ENCODE measurements at places on chromosomes 1 and 21.

GRCh38 chr1:61287014-61287413 is 204.7 kb downstream of the NFIA start:
- no peak for DNase-seq

- DNase-seq = no peak
Observed at GRCh38 chr1:226714148-226714547, 24.9 kb downstream of the ITPKB start.

DNA sequence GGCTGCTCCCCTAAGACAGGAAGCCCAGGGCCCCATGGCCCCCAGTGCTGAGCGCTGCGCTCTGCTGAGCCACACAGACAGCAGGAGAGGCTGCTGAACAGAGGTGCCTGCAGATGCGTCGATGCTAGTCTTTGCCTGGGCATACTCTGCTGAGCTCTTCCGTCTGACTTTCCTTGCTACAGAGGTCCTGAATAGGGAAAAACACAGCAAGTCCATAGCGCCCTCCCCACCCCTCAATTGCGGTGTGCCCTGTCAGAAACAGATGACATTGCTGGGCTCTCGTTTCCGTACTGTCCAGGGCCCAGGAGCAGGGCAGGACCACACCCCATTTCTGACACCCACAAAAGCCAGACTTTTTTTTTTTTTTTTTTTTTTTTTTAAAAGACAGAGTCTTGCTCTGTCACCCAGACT is 252.5 kb downstream of the SDCCAG8 start:
- no peak for DNase-seq

- no peak for DNase-seq
Observed at GRCh38 chr1:89068291-89068690, 3.3 kb upstream of the GBP1 start.

DNA sequence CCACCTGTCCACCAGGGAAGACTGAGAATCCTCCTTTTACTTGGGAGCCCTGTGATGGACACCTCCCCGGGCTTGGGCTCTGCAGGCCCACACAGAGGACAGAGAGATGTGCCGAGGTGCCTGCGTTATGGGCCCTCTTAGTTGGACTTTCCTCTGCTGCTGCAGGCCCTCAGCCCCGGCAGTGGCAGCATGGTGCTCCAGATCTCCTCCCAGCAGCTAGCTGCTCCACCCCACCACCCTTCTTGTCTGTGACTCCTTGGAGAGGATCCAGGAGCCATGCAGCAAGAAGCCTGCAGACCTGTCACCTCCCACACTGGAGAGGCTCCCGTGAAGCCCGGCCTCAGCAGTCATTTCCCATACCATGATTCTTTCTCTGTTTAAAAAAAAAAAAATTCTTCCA is 27.4 kb downstream of the PHGDH start:
- DNase-seq = no peak

- DNase-seq = no peak
Observed at GRCh38 chr21:16046656-16047330, 317.0 kb downstream of the USP25 start.

DNA sequence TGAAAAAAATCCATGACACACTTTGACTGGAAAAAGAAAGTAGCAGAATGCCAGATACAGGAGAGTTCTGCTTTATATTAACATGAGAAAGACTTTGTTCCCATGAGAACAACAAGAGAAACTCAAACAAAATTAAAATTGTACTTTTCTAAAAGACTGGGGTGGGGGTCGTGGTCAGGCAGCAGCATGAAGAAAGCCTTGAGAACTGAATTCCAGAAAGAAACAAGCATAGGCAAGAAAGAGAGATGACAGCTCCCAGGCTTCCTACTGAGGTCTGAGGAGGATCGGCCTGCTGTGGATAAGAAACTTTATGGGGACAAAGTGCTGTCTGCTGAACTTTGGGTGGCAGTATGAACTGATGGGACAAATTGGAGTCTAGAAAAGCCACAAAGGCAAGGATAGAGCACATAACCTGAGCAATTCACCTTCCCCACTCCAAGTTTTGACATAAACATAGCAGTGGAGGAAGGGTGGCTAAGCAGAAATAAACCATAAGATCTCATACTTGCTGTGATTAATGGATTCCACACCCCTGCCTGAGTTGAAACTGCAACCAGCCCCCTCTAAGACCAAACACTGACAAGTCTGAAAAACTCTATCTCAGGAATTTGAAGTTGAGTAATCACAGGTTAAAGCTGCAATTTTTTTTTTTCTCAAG is 43.7 kb downstream of the COL6A1 start:
- DNase-seq = no peak

- DNase-seq = no peak
Observed at GRCh38 chr1:204088596-204088995, 15.7 kb downstream of the SOX13 start.

DNA sequence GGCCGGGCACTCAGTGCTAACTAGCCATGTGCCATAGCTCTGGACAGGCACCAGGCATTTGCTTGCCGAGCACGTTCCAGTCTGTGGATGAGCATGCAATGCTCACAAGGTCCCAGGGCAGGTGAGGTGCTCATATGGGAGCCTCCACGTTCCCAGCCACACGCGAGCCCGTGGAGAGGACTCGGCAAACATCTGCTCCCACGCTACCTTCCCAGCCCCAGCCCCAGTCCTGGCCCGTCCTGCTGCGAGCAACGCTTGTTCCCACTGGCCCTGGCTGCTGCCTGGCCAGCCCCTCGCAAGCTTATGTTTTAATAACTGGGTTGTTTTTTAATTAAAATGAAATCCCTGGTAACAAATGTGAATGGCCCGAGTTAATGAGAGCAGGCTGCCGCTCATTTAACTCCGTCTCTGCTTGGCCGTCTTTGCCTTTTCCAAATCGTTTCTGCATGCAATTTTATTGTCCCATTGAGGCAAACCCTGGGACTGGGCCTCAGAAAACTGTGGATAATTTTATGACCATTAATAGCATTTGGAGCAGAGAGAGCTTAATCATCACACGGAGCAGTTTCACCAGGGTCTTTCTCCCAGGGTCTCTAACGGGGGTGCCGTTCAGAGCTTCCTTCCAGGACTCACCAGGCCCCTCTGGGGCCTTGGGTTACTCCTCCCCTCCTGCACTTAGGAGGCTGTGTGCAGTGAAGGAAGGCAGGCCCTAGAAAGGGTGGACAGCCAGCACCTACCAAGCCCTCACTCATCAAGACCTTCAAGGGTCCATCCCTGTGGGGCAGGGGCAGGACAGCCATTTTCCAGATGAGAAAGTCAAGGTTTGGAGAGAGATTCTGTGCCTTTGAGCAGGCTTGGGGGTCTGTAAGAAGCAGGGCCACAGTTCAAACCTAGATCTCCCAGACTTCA is 136.8 kb downstream of the GLIS1 start:
- DNase-seq = no peak

Measured in stimulated activated CD8-positive, alpha-beta memory T cell treated with anti-CD3 and anti-CD28 coated beads, Interleukin-7, amount 100 ng/mL, for 48 hours (primary cell).